DND-41 (cell line): ENCODE measurements at places on chromosomes 7 and 10.

GRCh38 chr7:129277629-129278028 is 52.8 kb downstream of the AHCYL2 start:
- H3K4me3 ChIP-seq, result no peak overlapping the region
- H3K27ac ChIP-seq, result no peak overlapping the region
- no peaks in the 10 kb centered on the region for H3K27me3 ChIP-seq
- no peaks in the 10 kb centered on the region for H3K36me3 ChIP-seq
- no peaks in the 10 kb centered on the region for H3K4me1 ChIP-seq

GRCh38 chr7:103592844-103593243 is 146.8 kb upstream of the SLC26A5 start:
- no peak overlapping the region for H3K4me3 ChIP-seq
- H3K4me1 ChIP-seq, result no peaks in the 10 kb centered on the region
- H3K27ac ChIP-seq, result no peak overlapping the region

GRCh38 chr10:128729910-128730420 is 603.7 kb upstream of the MKI67 start:
- no peaks in the 10 kb centered on the region for H3K36me3 ChIP-seq
- no peak overlapping the region for H3K27ac ChIP-seq
- no peaks in the 10 kb centered on the region for H3K4me1 ChIP-seq
- no peak overlapping the region for H3K4me3 ChIP-seq

GRCh38 chr7:44307905-44308595 is 17.3 kb downstream of the CAMK2B start:
- H3K4me3 ChIP-seq, result no peak overlapping the region
- H3K4me1 ChIP-seq, result no peaks in the 10 kb centered on the region

- H3K27ac ChIP-seq, result no peak overlapping the region
- peaks cover 4% of the 10 kb centered on the region; the same call in 1 of the 2 replicates for H3K4me1 ChIP-seq
- H3K36me3 ChIP-seq, result no peaks in the 10 kb centered on the region
- H3K27me3 ChIP-seq, result no peaks in the 10 kb centered on the region
- peak; percentile 79 for DNase-seq
- H3K4me3 ChIP-seq, result no peak overlapping the region
These were observed 22.8 kb downstream of the C10orf105 start for GRCh38 chr10:71696628-71697326.

DNA sequence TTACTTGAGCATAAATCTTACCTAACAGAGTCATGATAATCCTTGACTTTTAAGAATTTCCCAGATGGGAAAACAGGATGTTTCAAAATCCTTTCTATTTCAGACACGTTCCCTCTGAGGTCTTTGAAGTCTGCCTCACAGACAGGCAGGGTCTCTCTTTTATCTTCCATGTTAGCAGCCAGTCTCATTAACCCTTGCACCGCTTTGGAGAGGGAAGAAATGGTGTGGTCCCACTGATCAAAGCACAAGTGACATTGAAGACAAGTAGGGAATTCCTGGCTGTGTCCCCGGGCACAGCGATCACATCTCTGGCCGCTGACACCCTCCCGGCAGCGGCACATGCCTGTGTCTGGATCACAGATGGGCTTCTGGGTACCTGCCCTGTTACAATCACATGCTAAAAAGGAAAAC is 52.7 kb upstream of the LAMB1 start:
- DNase-seq, result no peak
- H3K27ac ChIP-seq, result no peak overlapping the region
- H3K4me1 ChIP-seq, result no peaks in the 10 kb centered on the region

DNA sequence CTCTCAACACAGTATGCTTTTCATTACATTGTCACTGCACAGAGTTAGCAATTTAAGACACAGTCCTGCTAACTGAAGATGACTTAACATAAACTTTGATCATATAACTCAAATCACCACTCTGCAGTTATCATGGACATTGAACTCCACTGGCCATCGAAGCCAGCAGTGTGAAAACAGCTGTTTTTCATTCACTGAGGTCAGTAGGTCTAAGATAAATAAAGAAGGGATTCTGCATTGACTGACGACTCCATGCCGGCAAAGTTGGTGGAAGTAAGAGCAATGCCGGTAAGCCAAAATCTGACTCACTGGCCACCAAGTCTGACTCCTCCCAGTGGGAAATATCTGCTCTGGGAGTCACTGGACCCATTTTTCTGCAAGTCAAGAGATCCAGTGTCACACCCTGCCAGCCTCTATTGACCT is 449.9 kb upstream of the ANKRD30A start:
- H3K4me1 ChIP-seq, result no peaks in the 10 kb centered on the region
- no peak for DNase-seq
- no peaks in the 10 kb centered on the region for H3K27me3 ChIP-seq
- H3K4me3 ChIP-seq, result no peak overlapping the region

GRCh38 chr7:113790025-113790424 is 128.8 kb downstream of the PPP1R3A start:
- no peaks in the 10 kb centered on the region for H3K27me3 ChIP-seq
- no peak for DNase-seq
- no peak overlapping the region for H3K27ac ChIP-seq
- no peaks in the 10 kb centered on the region for H3K4me1 ChIP-seq
- no peak overlapping the region for H3K4me3 ChIP-seq

GRCh38 chr7:157830331-157830730 is 493.5 kb downstream of the DNAJB6 start:
- DNase-seq, result no peak
- H3K27ac ChIP-seq, result no peak overlapping the region
- H3K4me3 ChIP-seq, result no peak overlapping the region
- H3K4me1 ChIP-seq, result no peaks in the 10 kb centered on the region

GRCh38 chr10:92047215-92047614 is 123.6 kb downstream of the BTAF1 start:
- no peaks in the 10 kb centered on the region for H3K27me3 ChIP-seq
- H3K36me3 ChIP-seq, result no peaks in the 10 kb centered on the region; the same call in 1 of the 2 replicates
- no peak overlapping the region for H3K27ac ChIP-seq
- H3K4me3 ChIP-seq, result no peak overlapping the region
- H3K4me1 ChIP-seq, result peaks cover 6% of the 10 kb centered on the region; the same call in 1 of the 2 replicates

DNA sequence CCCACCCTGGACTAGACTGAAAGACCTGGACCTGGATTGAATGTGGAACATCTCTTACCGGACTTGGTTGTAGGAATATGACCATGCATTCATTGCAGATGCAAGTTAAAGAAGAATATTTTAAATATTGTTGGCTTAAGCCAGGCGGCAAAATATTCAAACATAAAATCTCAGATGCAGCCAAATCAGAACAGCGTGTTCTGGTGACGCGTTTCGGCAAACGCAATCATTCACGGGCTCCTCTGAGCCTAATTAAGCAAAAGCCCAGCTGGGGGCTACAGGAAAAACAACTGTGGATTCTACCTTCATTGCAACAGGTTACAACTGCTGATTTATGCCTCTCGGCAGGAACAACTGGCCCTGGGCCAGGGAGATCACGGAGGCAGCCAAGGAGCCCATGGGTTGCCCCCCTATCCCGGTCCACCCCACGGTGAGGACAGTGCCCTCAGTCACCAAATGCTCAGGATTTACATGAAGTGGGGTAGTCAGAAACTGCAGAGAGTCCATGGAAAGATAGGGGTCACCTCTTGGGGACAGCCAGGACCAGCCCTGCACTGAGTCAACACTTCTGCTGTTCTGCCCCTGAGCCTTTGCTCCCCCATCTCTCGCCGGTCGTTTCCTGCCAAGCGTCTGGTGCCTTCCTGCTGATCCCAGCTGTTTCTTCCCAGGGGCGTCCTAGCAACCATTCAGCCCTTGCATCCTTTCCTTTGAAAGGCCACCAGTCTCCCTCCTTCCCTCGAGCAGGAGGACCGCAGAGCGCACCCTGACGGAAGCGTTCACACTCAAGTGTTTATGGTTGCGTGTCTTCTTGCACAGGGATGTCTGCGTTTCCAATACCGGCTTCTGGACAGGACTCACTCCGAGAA is 64.4 kb upstream of the SFMBT2 start:
- no peaks in the 10 kb centered on the region for H3K36me3 ChIP-seq
- peak overlapping the region; percentile 53 for H3K27ac ChIP-seq
- no peak for DNase-seq
- no peak overlapping the region for H3K4me3 ChIP-seq
- H3K27me3 ChIP-seq, result no peaks in the 10 kb centered on the region

DNA sequence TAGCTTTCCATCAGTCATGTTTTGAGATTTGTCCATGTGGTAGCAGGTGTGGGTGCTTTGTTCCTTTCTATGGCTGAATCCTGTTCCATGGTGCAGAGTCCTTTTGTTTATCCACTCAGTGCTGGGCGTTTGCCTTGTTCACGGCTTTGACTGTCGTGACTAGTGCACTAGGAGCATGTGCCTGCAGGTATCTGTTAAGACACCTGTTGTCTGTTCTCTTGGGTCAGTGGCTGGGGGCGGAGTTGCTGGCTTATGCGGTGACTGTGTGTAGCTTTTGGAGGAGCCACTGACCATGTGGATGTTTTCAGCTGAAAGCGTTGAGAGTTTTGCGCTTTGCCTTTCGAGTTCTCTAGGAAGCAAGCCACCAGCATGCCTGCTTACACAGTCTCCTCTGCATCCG is 573.1 kb upstream of the FOXK1 start:
- DNase-seq, result no peak
- H3K27me3 ChIP-seq, result no peaks in the 10 kb centered on the region
- H3K4me1 ChIP-seq, result no peaks in the 10 kb centered on the region
- no peaks in the 10 kb centered on the region for H3K36me3 ChIP-seq

DNA sequence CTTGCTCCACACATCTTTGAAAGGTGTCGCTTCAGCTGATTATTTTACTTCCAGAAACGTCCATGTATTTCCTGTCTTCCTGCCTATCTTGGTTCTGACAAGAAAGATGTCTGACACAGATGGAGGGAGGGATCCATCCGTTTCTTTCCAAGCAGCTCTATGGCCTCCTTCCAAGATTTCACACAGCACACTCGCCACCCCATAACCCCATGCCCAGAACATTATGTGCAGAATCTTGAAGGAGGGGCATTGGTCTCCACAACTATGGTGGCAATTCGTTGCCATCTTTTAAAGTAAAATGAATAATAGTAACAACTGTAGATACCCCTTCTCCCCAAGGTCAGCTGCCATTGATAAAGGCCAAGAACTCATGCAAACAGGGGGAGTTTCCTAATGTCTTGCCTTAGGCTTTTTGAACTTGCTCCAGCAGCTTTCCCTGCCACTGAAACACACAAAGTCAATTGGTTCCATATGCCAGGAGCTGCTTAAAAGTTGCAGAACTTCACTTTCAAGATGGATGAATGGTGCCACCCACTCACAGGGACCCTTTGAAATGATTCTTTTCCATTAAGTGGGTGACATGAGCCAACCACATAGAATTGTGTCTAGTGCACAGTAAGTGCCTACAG is 60.0 kb downstream of the VSTM4 start:
- no peak for DNase-seq
- H3K27me3 ChIP-seq, result no peaks in the 10 kb centered on the region
- H3K4me3 ChIP-seq, result no peak overlapping the region
- H3K36me3 ChIP-seq, result no peaks in the 10 kb centered on the region

GRCh38 chr10:62964026-62964425 is 147.9 kb upstream of the EGR2 start:
- no peak overlapping the region for H3K27ac ChIP-seq
- H3K36me3 ChIP-seq, result no peaks in the 10 kb centered on the region

- no peaks in the 10 kb centered on the region for H3K4me1 ChIP-seq
- H3K36me3 ChIP-seq, result no peaks in the 10 kb centered on the region
- no peak overlapping the region for H3K4me3 ChIP-seq
- DNase-seq, result no peak
- peaks cover 30% of the 10 kb centered on the region for H3K27me3 ChIP-seq
- no peak overlapping the region for H3K27ac ChIP-seq
These were observed 19.0 kb upstream of the CAPZA2 start for GRCh38 chr7:116843378-116843777.

DNA sequence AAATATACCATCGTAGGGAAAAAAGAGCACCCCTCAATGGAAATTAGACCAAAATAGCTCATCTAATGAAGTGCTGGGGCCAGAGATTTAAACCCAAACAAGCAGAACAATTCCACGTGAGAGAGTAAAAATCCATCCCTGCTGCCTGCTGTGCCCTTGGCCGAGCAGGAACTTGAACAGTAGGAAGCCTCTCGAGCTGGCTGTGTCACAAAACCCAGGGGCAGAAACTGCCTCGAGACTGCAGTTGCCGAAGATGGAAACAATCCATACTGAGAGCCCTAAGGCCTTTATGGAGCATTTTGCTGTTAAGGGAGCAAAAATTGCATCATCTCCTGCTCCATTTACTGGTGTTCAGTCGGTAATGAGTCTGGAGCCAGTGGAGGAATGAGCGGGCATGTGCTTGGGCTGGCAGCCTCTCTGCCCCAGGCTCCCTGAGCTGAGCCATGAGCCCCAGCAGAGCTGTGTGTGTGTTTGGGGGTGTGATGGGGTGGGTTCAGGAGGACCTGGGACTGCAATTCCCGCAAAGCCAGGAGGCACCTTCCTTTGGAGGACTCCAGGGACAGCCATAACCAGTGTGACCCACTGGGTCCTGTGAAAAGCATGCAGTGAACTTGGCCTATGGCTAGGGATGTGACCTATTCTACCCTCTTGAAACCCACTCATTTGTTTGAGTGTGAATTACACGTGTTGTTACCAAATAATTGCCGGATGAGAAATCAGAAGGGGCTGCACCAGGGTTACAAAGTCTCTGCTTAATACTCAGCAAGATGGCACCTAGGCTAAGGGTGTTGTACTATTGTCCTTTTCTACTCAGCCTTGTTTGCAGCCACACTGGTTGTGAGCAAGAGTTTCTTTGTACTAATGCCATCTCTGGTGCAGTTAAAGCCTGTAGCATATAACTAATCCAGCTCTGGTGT is 58.3 kb downstream of the CDHR3 start:
- no peak overlapping the region for H3K27ac ChIP-seq
- no peak for DNase-seq
- H3K4me3 ChIP-seq, result no peak overlapping the region
- peaks cover 75% of the 10 kb centered on the region for H3K27me3 ChIP-seq
- H3K36me3 ChIP-seq, result no peaks in the 10 kb centered on the region

DNA sequence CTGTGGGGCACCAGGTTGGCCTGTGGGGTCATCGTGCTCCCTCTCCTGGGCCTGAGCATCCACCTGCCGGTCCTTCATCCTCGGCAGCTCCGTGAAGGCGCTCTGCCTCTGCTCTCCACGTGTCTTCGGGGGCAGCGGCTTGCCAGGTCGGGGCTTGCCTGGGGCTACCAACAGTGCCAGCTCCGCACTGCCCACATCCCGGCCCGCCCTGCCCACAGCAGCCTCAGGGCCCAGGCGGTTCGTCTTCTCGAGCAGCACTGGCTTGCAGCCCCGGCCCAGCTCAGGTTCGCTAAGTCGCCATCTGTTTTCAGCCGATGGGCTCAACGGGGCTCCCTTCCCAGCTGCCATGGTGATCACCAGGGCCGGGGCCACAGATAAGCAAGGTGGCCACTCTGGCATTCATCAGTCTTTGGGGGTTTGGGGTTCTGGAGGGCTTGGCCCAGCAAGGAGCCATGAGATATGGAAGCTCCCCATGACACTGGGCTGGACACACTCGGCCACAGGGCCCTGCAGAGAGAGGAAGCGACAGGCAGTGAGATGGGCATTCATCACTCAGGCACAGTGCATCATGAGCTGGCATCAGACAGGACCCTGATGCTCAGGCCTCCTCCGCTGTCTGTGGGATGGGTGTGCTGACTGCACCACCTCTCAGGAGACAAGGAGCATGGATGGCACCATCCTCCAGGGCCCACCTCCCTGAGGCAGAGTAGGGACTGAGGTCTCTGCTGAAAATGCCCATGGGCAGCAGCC is 15.5 kb downstream of the ZNF488 start:
- no peak for DNase-seq
- H3K27me3 ChIP-seq, result peaks cover 15% of the 10 kb centered on the region
- H3K36me3 ChIP-seq, result no peaks in the 10 kb centered on the region
- H3K27ac ChIP-seq, result no peak overlapping the region
- H3K4me1 ChIP-seq, result no peaks in the 10 kb centered on the region

- H3K36me3 ChIP-seq, result no peaks in the 10 kb centered on the region
- H3K27me3 ChIP-seq, result no peaks in the 10 kb centered on the region
- no peak overlapping the region for H3K27ac ChIP-seq
- no peaks in the 10 kb centered on the region for H3K4me1 ChIP-seq
- H3K4me3 ChIP-seq, result no peak overlapping the region
These were observed 31.2 kb upstream of the FFAR4 start for GRCh38 chr10:93535293-93535692.
